ENCODE measurements at places on chromosomes 11 and 22.

DNA sequence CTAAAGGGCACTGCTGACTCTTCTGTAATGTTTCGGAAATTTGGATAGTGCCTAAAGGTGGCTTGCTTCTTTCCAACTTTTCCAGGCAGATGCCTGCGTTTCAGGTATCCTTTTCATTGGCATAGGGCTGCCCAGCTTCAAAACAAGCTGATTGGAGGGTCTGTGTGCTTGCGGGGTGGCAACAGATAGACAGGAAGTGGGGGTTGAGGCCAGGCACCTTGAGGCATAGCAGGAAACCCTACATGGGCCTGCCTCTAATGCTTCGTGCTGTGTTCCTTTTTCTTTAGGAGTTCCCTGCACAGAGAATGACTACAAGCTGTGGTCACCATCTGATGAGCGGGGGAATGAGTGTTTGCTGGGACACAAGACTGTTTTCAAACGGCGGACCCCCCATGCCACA lies 92.2 kb upstream of the SORL1-AS1 start:
- DNase-seq: no peak

GRCh38 chr11:65613091-65613928 lies 711 bp downstream of the MAP3K11 start:
- no peak for DNase-seq

- no peak for DNase-seq
These were observed 2.7 kb upstream of the NFAM1 start for GRCh38 chr22:42434748-42435425.

- no peak for DNase-seq
These were observed 368.1 kb downstream of the TMEM135 start for GRCh38 chr11:87405843-87406242.

- DNase-seq: no peak
These were observed 813 bp upstream of the BTBD10 start for GRCh38 chr11:13463779-13464290.

DNA sequence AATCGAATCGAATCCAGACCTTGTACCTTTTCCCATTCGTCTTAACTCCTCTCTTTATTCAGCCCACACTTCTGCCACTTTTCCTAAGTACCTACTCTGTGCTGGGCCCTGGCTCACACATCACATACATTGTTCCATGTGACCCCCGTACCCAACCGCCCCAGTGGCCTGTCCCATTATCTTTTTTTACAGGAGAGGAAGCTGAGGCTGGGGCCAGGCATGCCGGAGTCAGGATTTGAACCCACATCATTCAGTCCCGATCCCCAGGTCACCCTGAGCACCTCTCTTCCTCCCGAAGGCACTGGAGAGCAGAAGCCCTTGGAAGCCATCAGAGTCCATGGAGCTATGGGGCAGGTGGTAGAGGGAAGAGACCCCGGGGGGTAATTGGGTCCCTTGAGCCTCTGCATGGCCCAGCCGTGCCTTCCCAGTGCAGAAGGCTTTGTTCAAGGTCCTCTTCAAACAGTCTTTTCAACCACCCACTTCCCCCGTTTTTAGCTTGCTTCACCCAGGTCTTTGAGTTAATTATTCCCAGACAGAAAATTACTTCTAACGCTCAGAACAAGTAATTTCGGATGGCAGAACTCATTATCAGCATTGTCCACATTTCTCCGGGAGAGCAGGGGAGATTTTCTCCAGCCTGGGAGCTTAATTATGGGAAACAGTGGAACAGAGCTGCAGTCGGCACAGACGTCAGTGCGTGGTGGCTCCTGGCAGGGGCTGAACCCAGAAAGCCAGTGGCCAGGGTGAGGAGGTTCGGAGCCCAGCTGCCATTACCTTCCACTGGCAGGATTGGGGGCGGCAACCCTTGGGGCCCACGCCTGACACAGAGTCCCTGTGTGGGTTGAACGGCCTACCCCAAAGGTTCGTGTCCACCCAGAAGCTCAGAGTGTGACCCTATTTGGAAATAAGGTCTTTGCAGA lies 82.4 kb upstream of the RTL6 start:
- no peak for DNase-seq

DNA sequence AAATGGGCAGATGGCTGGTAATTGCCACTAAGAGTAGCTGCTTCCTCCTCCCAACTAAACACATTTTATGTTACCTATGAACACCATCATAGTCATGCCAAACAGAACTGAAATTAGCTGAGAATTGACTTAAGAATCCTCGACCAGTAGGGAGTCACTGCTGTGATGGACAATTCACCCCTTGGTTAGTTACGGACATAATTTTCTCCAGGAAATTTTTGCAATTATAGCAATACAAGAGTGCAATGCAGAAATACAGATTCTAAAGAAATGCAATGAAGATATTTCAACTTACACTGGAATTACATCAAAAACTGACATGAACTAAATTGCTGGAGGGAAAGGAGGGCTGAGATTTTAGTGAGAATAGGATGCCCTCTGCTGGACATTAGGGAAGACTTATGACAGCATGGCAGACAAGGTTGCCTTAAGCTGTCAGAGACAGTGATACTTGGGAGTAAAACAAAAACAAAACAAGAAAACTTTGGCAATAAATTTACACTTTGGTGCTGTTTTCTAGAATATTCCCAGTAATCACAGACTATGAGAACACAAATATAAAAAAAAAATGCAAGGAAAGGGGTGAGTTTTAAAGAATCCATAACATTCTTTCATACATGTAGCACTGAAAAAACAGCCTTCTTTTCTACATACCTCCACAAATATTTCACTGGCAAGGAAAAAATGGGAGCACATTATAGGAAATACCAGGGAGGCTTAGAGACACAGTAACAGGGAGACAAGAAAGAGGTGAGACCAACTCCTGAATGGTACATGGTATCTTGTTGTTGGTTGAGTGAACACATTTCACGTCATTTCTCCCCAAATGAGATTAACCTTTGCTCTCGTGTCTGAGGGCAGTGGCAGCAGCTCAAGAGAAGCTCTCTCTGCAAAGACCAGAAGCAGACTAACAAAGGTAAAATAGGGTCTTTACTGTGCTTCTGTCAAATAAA lies 11.2 kb upstream of the PPP2R1B start:
- no peak for DNase-seq

- DNase-seq: no peak
These were observed 13.3 kb downstream of the CREB3L1 start for GRCh38 chr11:46290598-46291309.

- DNase-seq: no peak
These were observed 1224.8 kb downstream of the JRKL start for GRCh38 chr11:97614606-97615005.

- DNase-seq: no peak
These were observed 6.9 kb downstream of the RAB6A start for GRCh38 chr11:73753938-73754337.

DNA sequence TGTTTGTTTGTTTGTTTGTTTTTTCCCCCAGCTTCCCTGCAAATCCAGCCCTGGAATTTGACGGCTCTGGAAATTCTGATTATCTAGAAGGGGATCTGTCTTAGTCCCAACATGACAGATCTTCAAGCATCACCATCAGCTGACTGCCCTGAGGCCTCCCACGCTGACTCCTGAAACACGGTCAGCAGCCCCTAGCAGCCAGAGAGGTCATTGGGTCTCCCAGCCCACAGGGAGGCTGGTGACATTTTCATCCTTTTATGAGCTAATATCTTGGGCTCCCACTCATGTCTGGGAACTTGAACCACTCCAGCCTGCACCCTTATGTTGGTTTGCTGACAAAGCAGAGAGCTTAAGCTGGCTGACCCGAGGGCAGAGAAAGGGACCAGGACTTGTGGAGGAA lies 66.0 kb upstream of the TIMP3 start:
- no peak for DNase-seq

- no peak for DNase-seq
These were observed 663 bp downstream of the MYH9 start for GRCh38 chr22:36386900-36387708.

- no peak for DNase-seq
These were observed 2.5 kb downstream of the MAP4K2 start for GRCh38 chr11:64800303-64801157.

DNA sequence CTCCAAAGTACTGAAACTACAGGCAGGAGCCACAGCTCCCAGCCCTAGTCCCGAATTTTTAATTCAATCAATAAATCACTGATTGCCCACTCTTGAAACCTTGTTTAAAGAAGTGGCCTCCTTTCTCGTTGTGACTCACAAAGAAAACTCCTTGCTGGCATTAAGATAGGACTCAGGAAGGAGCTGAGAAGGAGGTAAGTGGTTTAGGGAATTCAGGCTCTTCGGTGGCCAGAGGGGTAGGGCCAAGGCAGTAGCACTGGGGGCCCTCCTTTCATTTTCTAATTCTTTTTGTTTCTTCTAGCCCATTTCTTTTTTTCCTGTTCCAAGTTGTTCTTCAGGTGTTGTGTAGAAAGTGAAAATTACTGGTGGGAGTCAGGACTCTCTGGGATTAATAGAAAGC lies 86.2 kb upstream of the OR9Q1 start:
- DNase-seq: no peak

DNA sequence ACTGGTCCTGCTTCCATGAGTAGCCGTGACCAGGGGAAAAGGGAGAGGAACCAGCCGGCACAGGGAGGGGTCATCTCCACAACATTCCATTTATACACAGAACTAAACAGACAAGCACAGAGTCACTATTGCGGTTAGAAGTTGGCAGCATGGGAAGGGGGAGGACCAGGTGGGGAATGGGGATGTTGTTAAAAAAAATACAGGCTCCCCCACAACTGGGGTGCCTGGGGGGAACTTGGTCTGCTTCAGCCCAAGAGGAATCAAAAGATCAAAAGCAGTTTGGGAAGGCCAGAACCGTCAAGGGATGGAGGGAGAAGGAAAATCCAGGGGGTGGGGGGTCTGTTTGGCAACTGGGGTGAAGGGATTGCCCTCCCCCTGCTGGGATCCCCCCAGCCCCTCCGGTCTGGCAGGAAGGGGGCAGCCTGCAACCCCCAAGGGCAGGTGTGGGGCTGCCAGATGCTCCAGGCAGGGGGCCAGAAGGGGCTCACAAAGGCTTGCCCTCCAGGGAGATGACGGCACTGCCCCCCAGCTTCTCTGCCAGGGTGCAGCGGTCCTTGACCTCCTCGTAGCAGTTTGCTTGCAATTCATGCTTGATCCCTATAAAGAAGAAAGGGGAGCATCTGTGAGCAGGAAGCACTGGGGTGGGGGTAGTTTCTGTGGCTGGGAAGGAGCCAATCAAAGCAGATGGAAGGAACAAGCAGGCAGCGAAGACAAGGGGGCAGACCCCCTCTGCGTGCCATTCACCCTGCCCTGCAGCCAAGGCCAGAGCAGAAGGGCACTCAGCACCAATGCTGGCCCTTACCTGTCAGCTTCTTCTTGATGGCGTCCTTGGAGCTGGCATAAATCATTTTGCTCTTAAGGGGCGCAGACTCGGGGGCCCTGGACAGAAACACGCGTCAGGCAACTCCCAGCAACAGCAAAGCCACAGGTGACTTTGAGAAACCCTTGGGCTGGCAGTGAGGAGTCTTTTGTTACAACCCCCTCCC lies 2.8 kb downstream of the CFL1 start:
- DNase-seq: no peak

DNA sequence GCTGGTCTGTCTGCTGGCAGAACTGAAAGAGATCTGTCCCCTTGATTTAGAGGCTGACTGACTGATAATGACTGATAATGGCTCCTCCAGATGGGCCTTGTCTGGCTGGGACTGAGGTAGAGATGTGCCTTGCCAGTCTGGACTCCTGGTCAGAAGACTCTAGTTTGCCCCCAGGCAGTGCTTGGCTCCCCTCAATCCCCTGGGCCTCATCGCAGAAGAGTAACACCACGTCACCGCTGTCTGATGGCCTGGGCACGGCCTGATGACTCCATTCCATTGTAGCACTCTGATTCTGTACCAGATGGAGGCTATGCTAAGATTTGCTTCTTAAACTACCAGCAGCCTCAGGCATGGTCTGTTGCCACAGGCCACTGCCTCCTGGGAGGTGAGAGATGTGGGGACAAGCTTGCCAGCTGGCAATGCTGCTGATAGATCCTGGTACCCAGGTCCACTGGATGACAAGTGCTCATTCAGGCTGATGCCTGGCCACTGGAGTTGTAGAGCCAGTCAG lies 19.1 kb downstream of the CYB5R2 start:
- DNase-seq: no peak

GRCh38 chr11:104872393-104872792 lies 25.9 kb downstream of the CASP12 start:
- no peak for DNase-seq

DNA sequence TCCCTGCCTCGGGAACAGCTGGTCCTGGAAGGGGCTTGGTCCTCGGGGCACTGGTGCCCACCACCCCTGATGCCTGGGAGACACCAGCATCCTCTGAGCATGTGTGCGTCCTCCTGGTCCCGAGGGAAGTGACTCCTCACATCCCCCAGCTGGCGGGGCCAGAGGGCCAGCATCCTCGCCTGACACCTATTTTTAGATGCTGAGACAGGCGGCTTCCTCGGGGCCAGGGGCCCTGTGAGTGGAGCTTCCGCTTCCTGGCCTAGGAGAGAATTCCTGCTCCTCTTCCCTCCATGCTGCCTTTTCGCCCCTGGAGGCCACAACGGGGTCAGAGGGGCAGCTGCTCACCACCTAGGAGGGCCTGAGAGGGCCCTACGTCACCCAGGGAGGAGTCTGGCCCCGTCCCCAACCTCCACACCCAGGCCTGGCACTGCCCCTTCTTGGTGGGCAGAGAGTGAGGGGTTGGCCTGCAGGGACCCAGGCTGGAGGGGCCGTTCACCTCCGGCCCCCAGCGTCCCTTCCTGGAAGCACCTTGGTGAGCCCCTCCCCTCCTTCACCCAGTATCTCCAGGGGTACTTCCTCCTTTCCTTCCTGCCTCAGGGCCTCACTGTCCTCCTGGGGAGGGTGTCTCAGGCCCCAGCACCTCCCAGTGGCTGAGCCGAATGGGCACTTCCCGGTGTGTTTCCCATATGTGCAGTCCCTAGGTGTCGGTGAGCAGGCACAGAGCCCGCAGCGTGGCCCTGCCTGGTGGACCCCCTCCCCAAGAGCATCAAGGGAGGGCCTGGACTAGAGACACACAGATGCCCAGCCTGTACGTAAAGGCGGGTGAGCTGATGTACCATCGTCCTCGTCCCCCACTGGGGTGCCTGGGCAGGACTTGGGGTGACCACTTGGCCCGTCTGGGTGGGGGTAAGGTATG lies 6.1 kb downstream of the CD81 start:
- no peak for DNase-seq

- no peak for DNase-seq
These were observed 15.5 kb upstream of the NNMT start for GRCh38 chr11:114280696-114281095.

DNA sequence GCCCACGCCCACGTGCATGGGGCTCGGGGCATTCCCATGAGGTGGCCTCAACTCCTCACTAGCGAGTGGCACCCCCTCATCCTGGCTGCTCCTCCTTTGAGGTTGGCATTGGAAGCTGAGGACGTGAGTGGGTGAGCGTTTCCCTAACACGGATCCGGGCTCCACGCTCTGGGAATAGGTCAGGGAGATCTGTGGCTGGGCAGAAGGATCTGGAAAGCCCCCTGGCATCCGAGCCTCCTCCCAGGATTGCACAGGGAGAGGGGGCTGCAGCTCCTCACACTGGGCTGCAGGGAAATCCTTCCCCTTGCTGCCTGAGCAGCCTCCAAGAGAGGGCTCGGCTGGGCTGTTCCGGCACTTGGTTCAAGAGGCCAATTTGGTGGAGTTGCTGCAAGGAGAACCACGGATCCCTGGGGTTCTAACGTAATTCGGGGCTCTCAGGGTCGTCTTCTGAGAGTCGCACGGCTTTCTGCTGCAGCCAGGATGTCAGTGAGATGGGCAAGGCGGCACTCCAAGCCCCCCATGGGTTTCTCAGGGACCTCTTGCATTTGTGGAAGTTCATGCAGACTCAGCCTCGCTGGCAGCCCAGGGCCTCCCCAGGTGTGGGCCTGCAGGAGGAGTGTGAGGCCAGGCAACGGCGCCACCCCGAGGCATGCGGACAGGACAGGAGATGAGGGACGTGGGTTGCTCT lies 1119.0 kb downstream of the BRD1 start:
- no peak for DNase-seq

All from activated gamma-delta T cell (primary cell).